Tongue (tissue), 3 donors: ENCODE measurements at places on chromosomes 3 and 15.
A peak's percentile ranks its signal among the peaks of the same experiment; 100 is the strongest.

DNA sequence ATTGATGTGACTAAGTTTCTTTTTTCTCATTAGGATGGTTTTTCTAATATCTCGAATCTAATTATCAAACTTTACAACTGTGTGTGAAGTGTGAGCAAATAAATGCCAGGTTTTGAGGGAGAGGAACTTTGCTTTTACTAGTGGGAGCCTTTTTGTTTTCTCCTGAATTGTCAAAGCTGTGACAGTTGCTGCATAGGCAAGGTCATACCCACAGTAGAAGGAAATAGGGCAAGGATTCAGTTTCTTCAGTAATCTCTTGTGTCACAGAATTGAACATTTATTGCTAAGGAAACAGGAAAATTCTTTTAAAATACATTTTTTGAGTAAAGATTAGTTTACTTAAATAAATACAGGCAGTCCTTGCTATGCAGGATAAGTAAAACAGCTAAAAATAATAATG, 19.5 kb downstream of the GMPS start:
- DNase-seq = no peak

DNA sequence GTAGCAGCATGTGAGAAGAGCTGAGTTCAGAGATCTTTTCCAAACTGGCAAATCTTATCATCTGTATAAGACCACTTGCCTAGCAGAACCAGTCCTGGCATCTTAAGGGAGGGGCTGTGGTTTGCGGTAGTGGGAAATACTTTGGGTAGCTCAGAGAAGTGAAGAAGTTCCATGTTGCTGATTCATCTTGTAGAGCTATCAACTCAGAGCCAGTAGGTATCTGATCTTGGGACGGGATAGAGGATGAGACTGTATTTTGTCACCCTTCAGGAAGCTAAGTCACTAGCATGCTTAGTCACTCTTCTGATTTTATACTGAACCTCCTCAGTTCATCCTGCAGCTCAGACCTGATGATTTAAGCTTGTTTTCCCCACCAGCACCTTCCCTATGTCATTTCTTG, 211.4 kb downstream of the NR1D2 start:
- no peak for DNase-seq

GRCh38 chr3:71803248-71803647, 18.3 kb upstream of the PROK2 start:
- DNase-seq = no peak

DNA sequence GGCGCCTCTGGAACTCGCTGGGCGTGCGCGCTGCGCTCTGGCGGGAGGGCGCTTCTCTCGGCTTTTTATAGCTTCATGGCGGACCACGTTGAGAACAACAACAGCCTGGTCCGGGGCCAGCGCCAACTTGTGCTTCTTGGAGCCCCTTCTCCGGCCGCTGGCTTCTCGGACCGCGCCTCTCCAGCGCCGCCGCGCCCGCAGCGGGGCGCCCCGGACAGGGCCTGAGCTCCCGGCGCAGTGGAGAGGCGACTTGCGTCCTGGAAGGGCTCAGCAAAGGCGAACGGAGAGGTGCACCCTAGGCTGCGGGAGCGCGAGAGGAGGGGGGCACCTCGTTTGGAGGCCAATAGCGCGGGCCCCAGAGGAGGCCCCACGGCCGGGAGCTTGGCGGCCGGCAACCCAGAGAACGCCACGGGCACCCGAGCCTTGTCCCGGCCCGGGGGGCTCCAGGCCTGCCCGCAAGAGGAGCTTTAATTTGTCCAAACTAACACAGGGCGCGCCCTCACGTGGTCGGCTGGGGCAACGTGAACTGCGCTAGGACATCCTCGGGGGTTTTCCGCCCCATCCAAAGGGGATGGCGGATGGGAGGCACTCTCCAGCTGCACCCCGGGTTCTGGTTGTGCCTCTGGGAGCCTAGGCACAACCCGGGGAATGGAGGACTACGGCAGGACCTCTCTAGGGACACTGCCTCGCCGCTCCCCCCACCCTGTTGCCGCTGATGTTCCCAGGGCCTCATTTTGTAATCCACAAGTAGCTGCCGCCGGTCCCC, 37.8 kb downstream of the HMCES start:
- DNase-seq = peak; percentile 93

DNA sequence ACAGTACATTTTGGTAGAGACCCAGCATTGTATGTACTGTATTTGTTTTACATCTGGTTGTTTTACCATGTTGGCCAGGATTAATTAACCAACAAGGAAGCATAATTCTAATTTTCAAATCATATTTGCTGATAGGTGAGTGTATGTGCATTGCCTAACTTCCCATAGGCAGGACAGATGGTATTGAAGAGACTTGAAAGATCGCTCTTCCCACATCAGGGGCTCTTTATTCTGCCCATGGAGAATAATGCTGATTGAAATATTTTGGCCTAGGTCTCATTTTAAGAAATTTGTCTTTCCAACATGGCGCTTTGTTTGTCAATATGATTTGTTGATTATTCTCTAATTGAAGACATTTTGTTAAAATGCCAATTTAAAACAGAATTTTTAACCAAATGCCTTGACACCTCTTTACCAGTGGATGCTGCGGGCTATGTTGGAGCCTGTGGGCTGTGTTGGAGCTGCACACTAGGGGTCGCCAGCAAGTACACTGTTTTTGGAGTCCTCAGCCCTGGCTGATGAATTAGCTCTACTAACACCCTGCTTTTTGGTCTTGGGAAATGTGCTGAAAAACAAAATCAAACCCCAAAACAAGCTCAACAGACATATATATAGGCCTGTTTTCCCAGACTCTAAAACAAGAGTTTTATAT, 5.3 kb downstream of the P2RY12 start:
- no peak for DNase-seq
